ENCODE measurements at places on chromosomes 6 and 20.

DNA sequence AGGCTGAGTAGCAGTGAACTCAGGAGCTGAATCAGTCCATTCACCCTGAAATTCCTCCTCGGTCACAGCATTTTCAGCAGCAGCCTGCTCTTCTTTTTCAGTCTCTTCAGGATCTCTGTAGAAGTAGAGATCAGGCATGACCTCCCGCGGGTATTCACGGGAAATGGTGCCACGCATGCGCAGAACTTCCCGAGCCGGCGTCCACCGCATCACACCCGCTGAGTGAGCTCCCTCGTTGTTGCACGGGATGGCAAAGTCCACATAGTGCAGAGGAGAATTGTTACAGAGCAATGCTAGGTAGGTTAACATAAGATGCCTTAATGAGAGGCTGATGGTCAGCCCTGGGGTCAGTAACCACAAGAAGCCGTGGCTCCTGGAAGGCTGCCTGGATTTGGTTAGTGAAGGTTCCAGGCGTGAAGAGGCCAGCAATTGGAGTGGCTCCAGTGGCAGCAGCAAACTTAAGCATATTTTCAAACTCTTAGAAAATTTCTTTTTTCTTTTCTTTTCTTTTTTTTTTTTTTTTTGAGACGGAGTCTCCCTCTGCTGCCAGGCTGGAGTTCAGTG is 113.5 kb upstream of the HDAC2 start:
- no peak for DNase-seq

GRCh38 chr20:10733122-10733521 is 59.3 kb upstream of the JAG1 start:
- DNase-seq = no peak

- no peak for DNase-seq
These were observed 595.3 kb upstream of the POU3F2 start for GRCh38 chr6:98239057-98239456.

GRCh38 chr20:10022625-10023024 is 12.2 kb upstream of the ANKEF1 start:
- DNase-seq = no peak

DNA sequence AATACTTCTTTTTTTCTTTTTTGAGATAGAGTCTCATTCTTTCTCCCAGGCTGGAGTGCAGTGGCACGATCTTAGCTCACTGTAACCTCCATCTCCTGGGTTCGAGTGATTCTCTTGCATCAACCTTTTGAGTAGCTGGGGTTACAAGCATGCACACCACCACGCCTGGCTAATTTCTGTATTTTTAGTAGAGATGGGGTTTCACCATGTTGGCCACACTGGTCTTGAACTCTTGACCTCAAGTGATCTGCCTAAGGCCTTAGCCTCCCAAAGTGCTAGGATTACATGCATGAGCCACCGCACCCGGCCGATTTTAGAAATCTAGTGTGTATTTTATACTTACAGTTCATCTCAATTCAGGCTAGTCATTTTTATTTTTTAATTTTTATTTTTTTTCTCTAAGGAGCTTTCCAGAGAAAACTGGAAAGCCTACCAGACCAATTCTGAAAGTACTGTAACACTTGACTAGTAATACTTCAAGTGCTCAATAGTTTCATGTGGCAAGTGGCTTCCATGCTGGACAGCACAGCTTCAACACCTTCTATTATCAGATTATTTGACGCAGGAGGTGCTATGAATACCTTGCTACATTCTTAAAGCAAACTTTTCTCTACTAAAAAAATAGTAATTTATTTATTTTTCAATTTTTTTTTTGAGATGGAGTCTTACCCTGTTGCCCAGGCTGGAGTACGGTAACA is 25.0 kb downstream of the POLR1C start:
- DNase-seq = no peak

GRCh38 chr6:32432050-32432450 is 7.6 kb upstream of the HLA-DRA start:
- peak; percentile 5 for DNase-seq

GRCh38 chr20:54624706-54625390 is 149.5 kb downstream of the DOK5 start:
- peak; percentile 25 for DNase-seq

GRCh38 chr6:150905769-150906168 is 40.3 kb downstream of the MTHFD1L start:
- DNase-seq = peak; percentile 6

- DNase-seq = peak; percentile 31
These were observed 6.9 kb downstream of the OLIG3 start for GRCh38 chr6:137487181-137487868.

GRCh38 chr20:63536997-63537524 is at the start of gene PTK6:
Gene PTK6, minus strand, starts transcription at chr20:63537376. Its CDS starts 62 bp downstream, at chr20:63537314.
- DNase-seq = no peak

GRCh38 chr6:169167581-169168301 is 85.9 kb downstream of the THBS2 start:
- DNase-seq = no peak

DNA sequence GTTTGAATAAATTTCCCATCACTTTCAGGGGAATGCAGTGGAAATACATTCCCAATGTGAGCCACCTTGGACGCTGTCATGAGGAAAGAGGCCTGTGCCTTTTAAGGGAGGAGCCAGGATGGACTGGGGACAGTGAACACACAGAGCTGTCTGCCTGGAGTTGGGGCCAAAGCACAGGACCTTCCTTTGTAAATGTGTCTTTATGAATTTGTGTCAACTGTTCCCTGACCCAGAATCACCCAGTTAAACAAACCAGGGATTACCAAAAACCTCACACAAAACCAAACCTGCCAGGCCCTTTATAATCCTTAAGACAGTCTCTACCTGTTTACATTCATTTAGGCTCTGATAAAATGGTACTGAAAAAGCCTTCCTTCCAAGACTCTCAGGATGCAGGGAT is 513.7 kb downstream of the MAFB start:
- DNase-seq = no peak

GRCh38 chr6:44302856-44303255 is 10.3 kb downstream of the AARS2 start:
- DNase-seq = no peak
